IMR-90 (cell line): ENCODE measurements at places on chromosomes 1 and 21. TPM values are rescaled to one million over a fixed set of nuclear protein-coding genes. Genes with fewer than 3 reads are reported as not detected.

The TMEM269 gene
- total RNA-seq = not detected in 2 replicates

The C1orf35 gene
- 4.3 and 4.7 TPM in 2 replicates for total RNA-seq

The ICOSLG gene
- under 0.01 TPM in 2 replicates for total RNA-seq

The PLEKHA6 gene
- 5.0 and 8.2 TPM in 2 replicates for total RNA-seq

The SLC22A15 gene
- under 0.01 TPM in 2 replicates for total RNA-seq

The SDHB gene
- total RNA-seq = 143 and 206 TPM in 2 replicates

The UQCRHL gene
- 1.4 and 2.8 TPM in 2 replicates for total RNA-seq

The USH2A gene
- total RNA-seq = under 0.01 TPM in 2 replicates

The SHE gene
- total RNA-seq = not detected in 2 replicates

The GJA9 gene
- not detected in 2 replicates for total RNA-seq
